ENCODE measurements at places on chromosomes 5 and 9. TPM values are rescaled to one million over a fixed set of nuclear protein-coding genes. Genes with fewer than 3 reads are reported as not detected.

DNA sequence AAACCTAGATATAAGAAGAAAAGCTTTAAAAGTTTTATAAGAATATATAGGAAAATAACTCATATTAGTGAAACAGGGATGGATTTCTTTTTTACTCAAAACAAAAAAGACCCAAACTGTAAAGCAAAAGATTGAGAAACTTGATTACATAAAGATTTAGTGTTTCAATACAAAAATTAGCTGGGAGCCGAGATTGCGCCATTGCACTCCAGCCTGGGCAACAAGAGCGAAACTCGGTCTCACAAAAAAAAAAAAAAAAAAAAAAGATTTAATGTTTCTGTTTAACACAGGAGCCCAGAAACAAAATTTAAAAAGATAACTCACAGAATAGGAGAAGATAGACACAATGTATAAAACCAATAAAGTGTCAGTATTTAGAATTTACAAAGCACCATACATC lies 45.2 kb downstream of the CDC14B start:
- DNase-seq, result no peak

DNA sequence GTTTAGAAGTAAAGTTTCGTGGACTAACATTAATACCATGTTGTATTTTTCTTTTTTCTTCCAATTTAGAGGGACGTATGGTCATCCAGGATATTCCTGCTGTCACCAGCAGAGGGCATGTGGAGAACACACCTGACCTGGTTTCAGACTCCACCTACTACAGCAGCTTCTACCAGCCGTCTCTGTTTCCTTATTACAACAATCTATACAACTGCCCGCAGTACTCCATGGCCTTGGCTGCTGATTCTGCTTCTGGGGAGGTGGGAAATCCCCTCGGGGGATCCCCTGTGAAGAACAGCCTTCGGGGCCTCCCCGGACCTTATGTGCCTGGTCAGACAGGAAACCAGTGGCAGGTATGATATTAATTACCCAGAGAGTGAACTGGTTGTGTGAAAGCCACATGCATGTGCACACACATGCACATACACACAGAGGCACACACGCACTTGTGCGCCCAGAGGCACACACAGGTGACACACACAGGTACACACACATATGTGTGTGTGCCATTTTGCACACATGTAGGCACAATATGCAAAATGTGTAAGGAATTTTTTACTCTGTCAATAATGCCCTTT lies 52.4 kb downstream of the DMRT1 start:
- no peak for DNase-seq

GRCh38 chr9:111805262-111805661 lies 10.5 kb upstream of the SHOC1 start:
- no peak for DNase-seq

DNA sequence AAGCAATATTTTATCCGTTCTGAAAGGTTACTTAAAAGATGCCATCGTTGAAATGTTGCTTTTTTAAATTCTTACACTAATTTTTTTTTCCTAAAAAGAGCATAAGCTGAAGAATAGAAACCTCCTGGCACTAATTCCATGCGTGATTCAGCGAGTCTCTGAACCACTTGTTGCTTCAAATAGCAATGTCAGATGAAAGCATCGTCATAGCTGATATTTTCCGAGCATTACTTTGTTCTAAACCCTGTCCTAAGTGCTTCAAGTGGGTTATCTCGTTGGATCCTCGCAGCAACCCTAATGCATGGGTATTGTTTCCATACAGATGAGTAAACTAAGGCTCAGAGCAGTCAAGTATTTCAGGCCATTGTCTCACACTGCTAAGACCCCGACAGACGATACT lies 79.7 kb downstream of the CDH6 start:
- no peak for DNase-seq

DNA sequence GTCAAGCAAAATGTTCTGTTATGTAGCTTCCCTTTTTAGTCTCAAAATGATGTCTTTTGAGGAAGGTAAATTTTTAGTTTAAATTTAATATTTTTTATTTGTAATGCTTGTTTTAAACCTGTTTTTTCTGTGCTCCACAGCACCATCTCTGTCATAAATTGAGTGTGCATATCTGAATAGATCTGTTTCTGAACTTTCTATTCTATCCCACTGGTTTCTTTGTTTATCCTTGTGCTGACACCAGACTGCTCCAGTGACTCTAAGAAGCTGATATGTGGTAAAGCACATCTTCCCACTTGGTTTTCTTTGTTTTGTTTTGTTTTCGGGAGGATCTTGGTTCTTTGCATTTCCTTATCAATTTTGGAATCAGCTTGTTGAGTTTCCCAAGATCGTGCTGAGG lies 7.1 kb upstream of the RNF145 start:
- DNase-seq, result no peak

DNA sequence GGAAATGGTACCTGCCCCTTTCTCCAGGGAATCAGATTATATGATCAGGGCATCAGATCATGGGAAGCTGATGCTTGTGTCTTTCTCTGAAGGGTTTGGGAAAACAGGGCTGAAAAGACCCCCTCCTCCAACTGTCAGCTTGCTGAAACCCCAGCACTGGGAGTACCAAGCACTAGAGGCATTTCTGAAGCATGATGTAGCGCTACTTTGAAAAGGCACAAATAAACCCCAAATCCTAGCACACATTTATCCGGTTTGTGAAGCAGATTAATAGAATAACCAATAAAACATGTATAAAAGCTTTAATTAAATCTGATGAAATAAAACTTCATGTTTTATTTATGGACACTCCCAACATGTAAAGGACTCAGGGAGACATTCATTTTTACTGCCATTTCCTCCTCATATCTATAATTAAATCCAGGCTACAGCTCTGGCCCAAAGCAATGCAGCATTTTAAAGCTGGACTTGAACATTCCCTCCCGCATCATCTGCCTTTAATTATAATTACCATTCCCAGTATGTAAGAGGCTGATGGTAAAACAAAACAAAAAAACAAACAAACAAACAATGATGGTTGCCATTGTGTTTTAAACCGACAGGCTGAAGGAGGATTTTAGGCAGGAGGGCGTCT lies 298.2 kb upstream of the RFX3 start:
- DNase-seq, result no peak

GRCh38 chr9:19127871-19128500 lies 694 bp upstream of the PLIN2 start:
- DNase-seq, result peak; percentile 53

- no peak for DNase-seq
Observed at GRCh38 chr5:80931411-80931810, 28.8 kb upstream of the RASGRF2 start.

Gene SPAAR
- 1.5 TPM for total RNA-seq

Gene SLC4A9
- 0.10 TPM for total RNA-seq

Gene TAF11L2
- not detected for total RNA-seq

Gene C1QTNF2
- total RNA-seq, result 0.59 TPM

Gene ZNF782
- 5.0 TPM for total RNA-seq

Data from lower leg skin (tissue), 4 donors.